ENCODE measurements at places on chromosomes 12 and 14. TPM values are rescaled to one million over a fixed set of nuclear protein-coding genes. Genes with fewer than 3 reads are reported as not detected.

Gene TBX5
- 49.7 TPM for total RNA-seq

Gene OR6C68
- not detected for total RNA-seq

Gene EP400
- 18.8 TPM for total RNA-seq

Gene MORN3
- not detected for total RNA-seq

Gene NTS
- not detected for total RNA-seq

Gene TC2N
- 12.4 TPM for total RNA-seq

Gene CLEC4D
- 0.30 TPM for total RNA-seq

Gene IRAK3
- total RNA-seq: 3.3 TPM

Gene SOX5
- 2.4 TPM for total RNA-seq

- DNase-seq: no peak
- no peaks in the 10 kb centered on the region for H3K4me1 ChIP-seq
- no peaks in the 10 kb centered on the region for H3K27me3 ChIP-seq
- H3K36me3 ChIP-seq: no peaks in the 10 kb centered on the region
- no peak overlapping the region for H3K27ac ChIP-seq
These were observed 88.3 kb downstream of the DICER1 start for GRCh38 chr14:95069018-95069417.

- H3K27me3 ChIP-seq: peaks cover 61% of the 10 kb centered on the region
- H3K4me1 ChIP-seq: no peaks in the 10 kb centered on the region
- H3K36me3 ChIP-seq: no peaks in the 10 kb centered on the region
- no peak overlapping the region for H3K27ac ChIP-seq
These were observed 1.9 kb downstream of the NGB start for GRCh38 chr14:77268989-77269600.

DNA sequence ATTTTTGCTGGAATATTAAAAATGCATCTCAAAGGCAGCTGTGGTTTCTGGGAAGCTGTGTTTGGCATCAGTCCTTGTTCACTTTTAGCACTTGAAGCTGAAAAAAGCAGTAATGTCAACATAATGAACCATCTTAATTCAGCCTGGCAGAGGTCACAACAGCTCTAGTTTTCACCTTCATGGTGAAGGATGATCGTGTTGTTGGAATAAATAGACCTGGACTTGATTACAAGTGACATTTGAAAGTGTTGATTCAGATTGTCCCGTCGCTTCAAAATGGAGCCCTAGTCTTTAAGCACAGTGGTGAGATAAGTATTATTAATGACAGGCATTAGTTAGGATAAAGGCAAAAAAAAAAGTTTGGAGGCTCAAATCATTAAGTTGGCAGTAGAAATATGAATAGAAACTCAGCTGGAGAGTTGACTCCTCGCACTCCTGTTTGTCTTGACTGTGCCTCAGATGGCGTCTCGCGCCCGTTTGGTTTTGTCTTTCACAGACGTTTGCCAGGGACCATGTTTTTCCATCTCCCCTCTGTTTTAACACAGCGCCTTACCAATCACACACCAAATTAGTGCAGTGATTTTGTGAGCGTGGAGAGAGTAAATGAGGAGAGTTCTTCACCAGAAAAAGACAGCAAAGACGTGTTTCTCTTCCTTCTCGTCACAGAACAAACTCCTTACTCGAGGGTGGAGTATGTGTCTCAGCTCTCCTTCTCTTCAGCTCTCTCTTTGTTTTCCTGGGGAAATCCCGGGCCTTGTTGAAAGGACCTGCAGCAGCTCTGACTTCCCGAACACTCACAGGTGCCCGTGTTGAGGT is 53.4 kb upstream of the MMP17 start:
- peaks cover 9% of the 10 kb centered on the region for H3K4me1 ChIP-seq
- no peak for DNase-seq
- no peaks in the 10 kb centered on the region for H3K27me3 ChIP-seq
- H3K4me3 ChIP-seq: no peak overlapping the region
- H3K27ac ChIP-seq: peak overlapping the region; percentile 32

DNA sequence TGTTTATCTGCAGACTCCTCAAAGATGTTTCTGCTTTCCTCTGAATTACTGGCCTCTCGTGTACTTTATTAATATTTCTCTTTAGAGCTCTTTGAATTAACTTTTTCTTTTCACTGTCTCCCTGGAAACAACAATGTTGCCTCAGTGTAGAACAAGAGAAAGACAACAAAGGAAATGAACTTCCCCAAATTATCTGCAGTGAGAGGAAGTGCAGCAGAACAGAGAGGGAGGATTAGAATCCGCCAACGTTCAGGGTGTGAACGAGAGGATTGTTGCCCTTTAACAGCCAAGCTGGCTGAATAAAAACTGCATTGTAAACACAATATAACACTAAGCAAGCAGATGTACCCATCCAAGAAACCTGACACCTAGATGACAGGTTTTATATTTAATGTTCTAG is 375.9 kb downstream of the GALC start:
- no peak for DNase-seq
- H3K27me3 ChIP-seq: no peaks in the 10 kb centered on the region
- no peak overlapping the region for H3K4me3 ChIP-seq
- H3K4me1 ChIP-seq: no peaks in the 10 kb centered on the region

- H3K4me3 ChIP-seq: no peak overlapping the region
- H3K36me3 ChIP-seq: no peaks in the 10 kb centered on the region
- H3K27me3 ChIP-seq: peaks cover 6% of the 10 kb centered on the region
- no peak overlapping the region for H3K27ac ChIP-seq
- DNase-seq: no peak
These were observed 6.4 kb downstream of the TMEM121 start for GRCh38 chr14:105532735-105533141.

- peak overlapping the region; percentile 49 for H3K27ac ChIP-seq
- no peaks in the 10 kb centered on the region for H3K36me3 ChIP-seq
These were observed 235.5 kb downstream of the AKAP6 start for GRCh38 chr14:32564596-32564995.

- H3K4me1 ChIP-seq: peaks cover 45% of the 10 kb centered on the region
- H3K27ac ChIP-seq: peak overlapping the region; percentile 92
These were observed 9.7 kb upstream of the CCDC197 start for GRCh38 chr14:93987376-93987775.

GRCh38 chr14:68693926-68694325 is 98.9 kb downstream of the ZFP36L1 start:
- DNase-seq: no peak
- H3K4me3 ChIP-seq: no peak overlapping the region
- no peaks in the 10 kb centered on the region for H3K4me1 ChIP-seq
- no peak overlapping the region for H3K27ac ChIP-seq
- no peaks in the 10 kb centered on the region for H3K36me3 ChIP-seq
- H3K27me3 ChIP-seq: no peaks in the 10 kb centered on the region

GRCh38 chr14:63878792-63879191 is 26.0 kb downstream of the SYNE2 start:
- H3K36me3 ChIP-seq: no peaks in the 10 kb centered on the region
- H3K4me3 ChIP-seq: no peak overlapping the region
- H3K27ac ChIP-seq: peak overlapping the region; percentile 85
- H3K4me1 ChIP-seq: peaks cover 65% of the 10 kb centered on the region
- no peak for DNase-seq

- no peaks in the 10 kb centered on the region for H3K36me3 ChIP-seq
- no peaks in the 10 kb centered on the region for H3K27me3 ChIP-seq
- DNase-seq: no peak
- no peak overlapping the region for H3K27ac ChIP-seq
These were observed 630.8 kb downstream of the AACS start for GRCh38 chr12:125696054-125696453.

DNA sequence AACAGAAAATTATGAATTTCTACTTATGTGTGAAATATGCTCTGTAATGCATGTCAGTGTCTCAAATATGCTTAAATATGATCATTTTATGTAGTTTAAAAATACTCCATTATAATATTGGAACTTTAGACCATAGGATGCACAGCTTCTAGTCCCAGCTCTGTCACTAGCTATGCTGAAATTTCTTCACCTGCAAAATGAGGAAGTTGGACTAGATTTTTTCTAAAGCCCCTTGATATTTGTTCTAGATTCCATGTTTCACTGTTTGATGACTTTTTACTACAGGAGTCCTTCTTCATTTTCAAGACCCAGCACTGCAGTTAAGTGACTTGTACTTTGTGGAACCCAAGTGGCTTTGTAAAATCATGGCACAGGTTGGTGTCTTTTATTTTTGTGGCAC is 90.1 kb downstream of the LRRK2 start:
- H3K27ac ChIP-seq: no peak overlapping the region
- no peaks in the 10 kb centered on the region for H3K27me3 ChIP-seq
- H3K36me3 ChIP-seq: peaks cover 6% of the 10 kb centered on the region
- no peak overlapping the region for H3K4me3 ChIP-seq
- no peaks in the 10 kb centered on the region for H3K4me1 ChIP-seq

DNA sequence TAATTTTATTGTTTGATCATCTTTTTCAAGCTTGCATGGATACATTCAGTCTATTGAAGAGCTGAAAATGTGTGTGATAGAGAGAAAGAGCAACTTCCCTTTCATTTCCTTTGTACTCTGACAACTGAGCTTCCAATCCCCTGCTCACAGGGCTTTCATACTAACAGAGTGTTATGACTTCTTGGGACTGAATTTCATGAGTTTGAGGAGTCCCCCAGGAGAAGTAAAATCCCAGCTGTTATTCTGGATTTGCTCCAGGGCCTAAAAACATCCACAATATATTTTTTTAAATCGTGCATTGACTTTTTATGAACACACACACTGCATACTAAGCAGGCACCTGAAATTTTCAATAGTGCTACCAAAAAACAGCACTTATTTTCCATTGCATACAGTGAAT is 195.8 kb upstream of the CAND1 start:
- H3K27ac ChIP-seq: no peak overlapping the region
- H3K36me3 ChIP-seq: no peaks in the 10 kb centered on the region
- DNase-seq: no peak

DNA sequence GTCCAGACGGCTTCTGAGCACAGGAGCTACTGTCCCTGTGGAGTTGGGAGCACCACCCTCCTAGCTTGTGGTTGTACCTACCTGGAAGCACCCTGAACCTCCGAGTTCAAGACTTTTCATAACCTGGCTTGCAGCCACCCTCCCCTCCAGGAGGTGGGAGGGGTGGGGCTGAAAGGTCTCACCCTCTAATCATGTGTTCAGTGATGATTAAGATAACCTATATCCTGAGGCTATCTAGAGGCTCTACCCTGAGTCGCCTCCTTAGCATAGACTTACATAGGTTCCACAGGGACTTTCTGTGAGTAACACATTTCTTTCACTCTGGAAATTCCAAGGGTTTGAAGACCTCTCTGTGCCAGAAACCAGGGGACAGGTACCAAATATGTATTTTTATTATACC is 146.5 kb downstream of the CFAP54 start:
- no peak overlapping the region for H3K4me3 ChIP-seq
- H3K27ac ChIP-seq: no peak overlapping the region
- DNase-seq: no peak
- H3K36me3 ChIP-seq: no peaks in the 10 kb centered on the region

DNA sequence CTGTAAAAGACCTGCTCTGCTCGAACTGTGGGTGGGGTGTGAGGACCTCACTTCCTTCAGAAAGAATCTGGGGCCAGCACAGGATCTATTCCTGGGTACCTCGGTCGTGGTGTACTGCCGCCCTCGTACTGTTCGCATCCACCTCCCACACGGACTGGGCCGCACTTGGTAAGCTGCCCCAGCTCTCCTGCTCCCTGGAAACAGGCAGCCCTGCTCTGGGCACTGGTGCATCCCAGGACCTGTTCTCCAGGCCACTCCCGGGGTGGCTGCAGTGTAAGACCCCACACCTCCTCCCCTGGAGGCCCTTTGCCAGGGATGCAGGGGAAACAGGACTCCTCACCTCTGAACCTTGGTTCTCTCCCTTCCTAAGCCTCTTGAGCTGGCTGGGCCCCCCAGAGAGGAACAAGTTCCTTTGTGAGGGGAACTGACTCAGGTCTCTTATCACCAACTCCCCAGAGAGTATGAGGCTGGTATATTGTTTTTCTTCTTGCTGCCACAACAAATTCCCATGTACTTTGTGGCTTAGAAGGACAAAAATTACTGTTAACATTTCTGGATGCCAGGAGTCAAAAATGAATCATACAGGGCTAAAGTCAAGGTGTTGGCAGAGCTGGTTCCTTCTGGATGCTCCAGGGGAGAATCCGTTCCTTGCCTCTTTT is 276.5 kb downstream of the NUAK1 start:
- no peaks in the 10 kb centered on the region for H3K4me1 ChIP-seq
- H3K4me3 ChIP-seq: no peak overlapping the region
- no peak for DNase-seq
- no peaks in the 10 kb centered on the region for H3K36me3 ChIP-seq

DNA sequence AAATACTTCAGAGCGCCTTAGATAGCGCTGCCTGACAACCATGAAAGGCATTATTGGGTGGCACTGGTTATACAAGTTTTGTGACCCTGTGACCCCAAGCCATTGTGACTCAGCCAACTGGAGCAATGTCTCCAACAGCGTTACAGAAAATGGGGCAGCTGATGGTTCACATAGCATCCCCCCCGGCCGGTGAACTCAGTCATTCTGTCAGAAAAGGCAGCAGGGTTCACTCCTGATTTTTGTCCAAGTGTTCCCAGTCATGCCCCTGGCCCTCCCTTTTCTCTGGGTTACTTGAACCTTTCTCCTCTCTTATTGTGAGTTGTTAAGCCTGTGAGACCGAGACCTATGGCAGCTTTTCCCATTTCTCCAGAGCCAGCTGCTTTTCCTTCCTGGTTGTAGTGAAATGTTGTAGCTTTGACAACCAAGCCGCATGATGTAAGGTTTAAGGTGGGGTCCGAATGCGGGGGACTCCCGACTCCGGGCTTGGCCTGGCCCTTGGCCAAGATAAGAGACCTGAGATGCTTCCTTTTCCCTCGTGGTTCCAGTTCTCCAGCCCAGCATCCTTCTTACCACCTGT is 22.0 kb downstream of the CD9 start:
- H3K27ac ChIP-seq: peak overlapping the region; percentile 87
- DNase-seq: no peak
- peaks cover 55% of the 10 kb centered on the region for H3K4me1 ChIP-seq
- no peaks in the 10 kb centered on the region for H3K27me3 ChIP-seq

- no peaks in the 10 kb centered on the region for H3K27me3 ChIP-seq
- peaks cover 4% of the 10 kb centered on the region for H3K36me3 ChIP-seq
- no peak for DNase-seq
- H3K4me3 ChIP-seq: no peak overlapping the region
These were observed 66.6 kb downstream of the ERGIC2 start for GRCh38 chr12:29314416-29314815.

DNA sequence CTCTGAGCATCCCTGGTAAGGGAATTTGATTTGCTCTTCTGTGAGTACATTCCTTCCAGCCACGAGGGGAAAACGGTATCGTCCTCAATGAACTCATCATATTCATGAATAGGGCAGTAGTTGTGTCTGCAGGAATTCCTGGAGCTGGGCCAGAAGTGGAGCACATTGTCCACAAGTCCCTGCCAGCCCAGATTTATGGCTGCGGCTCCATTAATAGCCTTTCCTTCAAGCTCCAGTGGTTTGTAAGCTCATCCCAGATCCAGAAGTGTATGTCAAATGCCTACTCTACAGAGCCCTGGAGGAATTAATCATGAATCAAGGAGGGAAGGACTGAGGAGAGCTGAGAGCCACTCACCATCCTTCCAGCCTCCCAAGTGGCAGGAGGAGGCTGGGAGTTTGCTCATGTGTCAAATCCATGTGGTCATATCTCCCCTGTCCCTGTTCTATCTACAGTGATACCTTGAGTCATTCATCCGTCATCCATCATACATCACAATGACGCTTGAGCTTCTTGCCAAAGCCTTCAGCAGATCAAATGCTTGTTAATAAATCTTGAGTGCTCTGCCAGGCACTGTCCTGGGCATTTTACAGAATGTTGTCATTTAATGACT is 65.5 kb downstream of the SVOP start:
- DNase-seq: peak; percentile 26
- H3K27me3 ChIP-seq: no peaks in the 10 kb centered on the region
- H3K4me1 ChIP-seq: no peaks in the 10 kb centered on the region
- no peak overlapping the region for H3K4me3 ChIP-seq
- H3K27ac ChIP-seq: no peak overlapping the region

Data from heart right ventricle (tissue), 16 donors.